ENCODE measurements at places on chromosomes 11 and 22.

DNA sequence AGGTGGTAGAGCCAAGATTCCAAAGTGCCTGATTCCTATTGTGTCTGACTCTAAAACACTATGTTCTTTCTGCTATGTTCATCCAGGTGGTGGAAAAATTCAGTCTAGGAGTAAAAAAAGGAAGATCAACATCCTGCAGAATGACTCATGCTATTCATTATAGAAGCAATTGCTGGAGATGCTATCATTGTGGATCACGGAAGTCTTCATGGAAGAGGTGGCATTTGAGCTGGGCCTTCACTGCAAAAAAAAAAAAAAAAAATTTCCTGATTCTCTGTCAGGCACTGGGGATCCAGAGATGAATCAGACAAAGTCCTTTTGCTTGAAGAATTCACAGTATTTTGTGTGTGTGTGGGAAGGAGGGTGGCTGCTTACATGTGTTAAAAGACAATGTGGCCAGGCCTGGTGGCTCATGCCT is 1.4 kb upstream of the UVRAG start:
- no peak for DNase-seq

GRCh38 chr11:113885897-113886296 is 10.5 kb upstream of the USP28 start:
- DNase-seq: no peak

GRCh38 chr11:99366546-99366945 is 345.8 kb downstream of the CNTN5 start:
- DNase-seq: no peak

DNA sequence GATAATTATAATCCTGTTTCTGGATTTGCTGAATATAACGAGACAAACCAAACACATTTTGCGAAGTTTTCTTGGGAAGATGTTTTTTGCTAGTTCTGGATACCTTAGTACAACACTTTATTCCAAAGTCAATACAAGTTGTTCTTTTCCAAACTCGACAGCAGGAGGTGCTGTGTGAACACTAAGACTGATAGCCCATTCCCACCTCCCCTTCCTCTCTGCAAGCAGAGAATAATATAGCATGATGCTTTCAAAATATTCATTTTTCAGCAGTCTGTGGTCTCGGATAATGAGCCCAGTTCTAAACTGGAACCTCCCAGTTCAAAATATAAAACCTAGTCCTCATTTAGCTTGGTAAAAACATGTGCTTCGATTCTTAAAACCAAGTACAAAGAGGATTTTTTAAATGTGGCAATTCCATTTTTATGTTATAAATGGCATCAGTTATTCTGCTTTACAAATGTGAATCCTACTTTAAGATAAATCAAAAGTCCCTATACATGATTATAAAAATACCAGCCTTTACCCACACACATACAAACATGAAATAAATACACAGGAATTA is 129.1 kb downstream of the DCDC1 start:
- no peak for DNase-seq

- DNase-seq: no peak
Measured at GRCh38 chr11:128548649-128549255, 38.6 kb downstream of the ETS1 start.

- DNase-seq: no peak
Measured at GRCh38 chr22:44192816-44193534, 12.2 kb downstream of the PARVG start.

DNA sequence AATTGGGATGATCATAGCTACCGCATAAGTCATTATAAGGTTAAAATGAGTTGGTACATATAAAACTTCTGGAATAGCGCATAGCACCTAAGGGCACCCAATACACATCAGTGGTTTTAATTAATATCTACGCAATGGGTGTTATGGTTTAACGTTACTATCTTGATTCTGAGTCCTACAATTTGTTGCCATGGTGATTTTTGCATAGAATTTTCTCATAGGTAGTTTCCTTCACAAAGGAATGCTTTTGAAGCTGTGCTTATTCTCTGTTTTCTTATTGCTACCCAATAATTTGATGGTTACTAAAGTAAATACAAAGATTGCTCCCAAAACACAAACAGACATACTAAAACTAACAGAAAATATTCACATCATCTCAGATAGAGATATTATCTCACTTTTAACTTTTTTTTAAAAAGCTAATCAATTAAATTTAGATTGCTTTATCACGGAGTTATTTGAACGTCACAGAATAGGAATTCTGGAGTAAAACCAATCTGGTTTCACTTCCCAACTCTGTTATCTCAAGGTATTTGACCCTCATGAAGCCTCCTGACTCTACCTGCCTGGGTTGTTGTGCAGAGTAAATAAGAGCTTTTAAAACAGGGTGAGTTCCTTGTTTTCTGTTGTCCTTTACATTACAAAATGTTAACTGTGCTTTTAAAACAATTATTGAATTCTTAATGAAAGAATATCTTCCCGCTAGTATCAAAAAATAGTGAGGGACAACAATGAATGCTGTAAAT is 635.5 kb upstream of the CCDC90B start:
- DNase-seq: no peak

GRCh38 chr11:72352859-72353551 is 81.3 kb downstream of the CLPB start:
- no peak for DNase-seq

GRCh38 chr11:44727373-44728287 is 868 bp downstream of the TSPAN18 start:
- peak; percentile 55 for DNase-seq

DNA sequence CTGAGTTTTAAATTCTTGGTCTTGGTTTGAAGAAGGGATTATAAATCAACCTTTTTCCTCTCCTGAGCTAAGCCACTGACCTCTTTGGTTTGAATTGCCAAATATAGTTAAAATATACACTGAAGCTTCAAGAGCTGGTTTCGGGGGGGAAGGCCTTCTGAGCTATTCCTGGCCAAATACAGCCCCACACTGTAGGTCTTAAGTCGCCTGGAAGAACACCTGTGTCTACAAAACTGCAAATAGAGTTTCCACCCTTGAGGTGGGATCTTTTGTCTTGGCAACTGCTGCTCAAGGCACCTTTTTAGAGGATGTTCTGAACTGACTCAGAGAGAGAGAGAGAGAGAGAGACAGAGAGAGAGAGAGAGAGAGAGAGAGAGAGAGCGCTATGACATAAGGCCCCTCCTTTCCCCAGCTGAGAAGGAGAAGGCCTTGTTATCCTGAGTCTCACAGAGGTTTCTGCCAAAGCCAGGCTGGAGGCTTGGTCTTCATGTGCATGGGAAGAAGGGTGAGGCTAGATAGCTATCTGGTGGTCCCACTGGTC is 5.5 kb downstream of the ADM start:
- DNase-seq: no peak

- no peak for DNase-seq
Measured at GRCh38 chr11:113287801-113288200, 26.6 kb upstream of the TTC12 start.

- DNase-seq: no peak
Measured at GRCh38 chr22:24016156-24016555, 5.1 kb downstream of the CABIN1 start.

GRCh38 chr11:105953886-105954285 is 68.2 kb downstream of the MSANTD4 start:
- no peak for DNase-seq

DNA sequence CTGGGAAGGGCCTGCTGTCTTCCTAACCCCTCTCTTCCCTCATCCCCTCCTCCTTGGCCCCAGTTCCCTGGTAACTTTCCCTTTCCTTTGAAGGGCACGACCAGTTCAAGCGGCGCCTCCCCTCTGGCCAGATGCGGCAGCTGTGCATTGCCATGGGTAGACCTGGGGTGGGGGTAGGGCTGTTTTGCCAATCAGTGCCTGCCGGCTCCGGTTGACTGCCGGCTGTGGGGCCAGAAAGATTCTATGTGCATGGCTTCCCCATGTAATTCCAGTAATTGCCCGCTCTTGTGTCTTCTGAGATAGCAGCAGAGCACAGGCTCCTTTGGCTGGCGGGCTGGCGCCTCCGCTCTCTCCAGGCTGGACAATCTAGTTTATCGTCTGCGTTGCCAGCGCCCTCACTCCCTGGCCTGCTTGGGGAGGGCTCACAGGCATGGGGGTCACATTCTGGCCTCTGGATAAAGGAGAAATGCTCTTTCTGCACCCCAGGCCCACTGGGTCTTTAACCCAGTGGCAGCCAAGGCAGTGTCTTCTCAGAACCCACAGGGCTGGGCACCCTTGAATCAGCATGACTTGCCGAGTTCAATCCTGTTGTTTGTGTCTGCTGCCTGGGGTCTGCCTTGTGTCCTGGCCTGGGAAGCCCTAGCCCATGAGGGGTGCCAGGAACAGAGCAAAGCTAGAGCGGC is 9.4 kb downstream of the SIDT2 start:
- DNase-seq: no peak

- no peak for DNase-seq
Measured at GRCh38 chr22:17672417-17672991, 33.9 kb downstream of the BCL2L13 start.

- no peak for DNase-seq
Measured at GRCh38 chr11:16184588-16184987, 171.8 kb downstream of the SOX6 start.

Data from stimulated activated CD8-positive, alpha-beta memory T cell treated with anti-CD3 and anti-CD28 coated beads, Interleukin-15, amount 100 ng/mL, for 1 hour (primary cell).